ENCODE measurements at places on chromosomes 12 and 14.

DNA sequence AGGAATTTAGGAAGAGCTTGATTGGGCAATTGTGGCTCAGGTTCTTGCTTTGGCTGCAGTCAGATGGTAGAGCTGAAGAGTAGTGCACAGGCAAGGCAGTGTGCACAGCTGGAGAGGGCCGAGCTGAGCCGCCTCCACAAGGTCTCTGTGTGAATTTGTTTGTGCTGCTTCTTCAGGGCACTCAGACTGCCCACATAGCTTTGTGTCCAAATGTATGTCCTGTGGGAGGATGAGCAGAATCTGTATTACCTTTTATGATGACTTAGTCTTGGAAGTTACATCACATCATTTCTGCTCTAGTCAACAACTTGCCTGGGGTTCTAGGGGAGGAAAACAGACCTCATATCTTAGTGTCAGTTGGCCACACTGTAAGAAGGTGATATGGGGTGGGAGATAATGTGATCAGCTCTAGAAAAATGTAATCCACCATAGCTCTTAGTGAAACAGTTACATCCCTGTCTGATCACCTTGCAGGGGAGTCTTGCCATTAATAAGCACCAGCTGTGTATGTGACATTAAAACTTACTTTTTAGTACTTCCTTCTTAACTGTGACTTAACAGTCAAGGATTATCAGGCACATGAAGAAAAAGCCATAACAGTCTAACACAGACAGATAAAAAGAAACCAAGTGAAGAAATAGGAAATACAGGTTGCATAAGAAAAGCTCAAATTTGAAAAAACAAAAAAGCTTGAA, 53.4 kb downstream of the RCOR1 start:
- DNase-seq, result no peak

DNA sequence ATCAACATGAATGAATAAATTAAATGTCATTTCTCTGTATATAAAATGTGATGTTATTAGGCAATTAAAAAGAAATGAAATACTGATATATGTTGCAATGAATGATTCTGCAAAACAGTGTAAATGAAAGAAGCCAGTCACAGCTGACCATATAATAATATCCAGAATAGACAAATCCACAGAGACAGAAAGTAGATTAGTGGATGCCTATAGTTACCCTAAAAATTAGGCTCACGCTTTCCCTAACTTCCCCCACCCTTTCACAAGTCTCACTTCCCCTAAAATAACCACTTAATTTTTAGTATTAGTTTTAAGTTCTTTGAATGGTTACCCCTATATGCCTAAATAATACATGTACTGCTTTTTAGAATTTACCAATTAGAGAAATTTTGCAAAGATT, 348.9 kb upstream of the FAR2 start:
- DNase-seq, result no peak

DNA sequence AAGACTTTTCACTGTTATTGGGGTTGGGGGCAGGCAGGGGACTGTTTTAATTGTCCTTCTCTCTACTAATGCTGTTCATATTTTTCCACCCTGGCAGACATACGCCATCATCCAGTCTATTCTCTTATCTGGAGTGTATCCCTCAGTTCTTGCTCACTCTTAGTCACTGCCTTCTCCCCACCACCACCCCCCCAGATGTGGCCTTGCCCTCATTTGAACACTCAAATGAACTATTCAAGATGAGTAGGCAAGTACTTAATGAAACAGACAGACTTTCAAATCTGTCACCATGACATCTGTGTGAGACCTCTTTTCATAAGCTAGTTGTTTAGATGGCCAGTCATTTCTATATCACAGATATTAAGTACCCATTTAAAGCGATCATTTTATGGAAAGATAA, 10.1 kb downstream of the NUDT4 start:
- no peak for DNase-seq

- DNase-seq, result no peak
Observed at GRCh38 chr14:75158843-75159614, 17.4 kb downstream of the TMED10 start.

DNA sequence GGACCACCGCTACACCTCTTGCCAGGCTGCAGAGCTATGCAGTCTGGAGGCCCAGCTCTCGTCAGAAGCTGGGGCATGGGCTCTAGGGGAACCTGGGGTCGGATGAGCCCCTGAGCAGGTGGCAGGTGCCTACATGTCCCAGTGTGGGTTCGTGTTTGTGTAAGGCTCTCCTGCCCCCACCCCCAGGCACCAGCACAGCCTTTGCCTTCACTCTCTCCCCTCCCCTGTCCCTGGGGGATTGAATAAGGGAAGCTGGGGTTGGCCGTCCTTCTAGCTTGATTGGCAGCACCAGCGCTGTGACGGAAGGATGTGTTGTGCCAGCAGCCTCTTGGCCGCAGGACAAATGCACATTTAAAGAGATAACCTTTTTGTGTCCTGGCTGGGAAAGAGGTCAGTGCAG, 34.8 kb upstream of the TSPAN9 start:
- no peak for DNase-seq

- DNase-seq, result no peak
Observed at GRCh38 chr12:52522346-52523011, 2.3 kb upstream of the KRT5 start.

- no peak for DNase-seq
Observed at GRCh38 chr12:123427036-123427769, 9.3 kb downstream of the RILPL2 start.

DNA sequence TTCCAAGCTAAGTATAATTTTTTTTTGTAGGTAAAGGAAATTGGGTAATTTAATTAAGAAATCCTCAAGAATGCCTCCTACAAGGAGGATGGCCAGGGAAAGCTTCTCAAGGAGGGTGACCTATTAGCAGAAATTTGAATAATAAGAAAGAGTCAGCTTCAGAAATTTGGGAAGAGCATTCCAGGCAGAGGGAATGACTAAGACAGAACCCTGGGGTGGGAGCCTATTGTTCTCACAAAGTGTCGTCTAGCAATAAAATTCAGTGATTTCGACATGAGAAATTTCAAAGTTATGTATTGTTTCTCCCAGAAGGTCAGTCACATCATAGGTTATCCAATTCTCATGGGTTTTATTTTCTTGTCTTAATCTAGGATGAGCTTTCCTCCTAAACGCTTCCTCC, 1168.4 kb downstream of the AACS start:
- DNase-seq, result no peak

Measured in NCI-H1417 treated with DMSO at 0.1 percent for 48 hours (cell line).